ENCODE measurements at places on chromosomes 6 and 20.

DNA sequence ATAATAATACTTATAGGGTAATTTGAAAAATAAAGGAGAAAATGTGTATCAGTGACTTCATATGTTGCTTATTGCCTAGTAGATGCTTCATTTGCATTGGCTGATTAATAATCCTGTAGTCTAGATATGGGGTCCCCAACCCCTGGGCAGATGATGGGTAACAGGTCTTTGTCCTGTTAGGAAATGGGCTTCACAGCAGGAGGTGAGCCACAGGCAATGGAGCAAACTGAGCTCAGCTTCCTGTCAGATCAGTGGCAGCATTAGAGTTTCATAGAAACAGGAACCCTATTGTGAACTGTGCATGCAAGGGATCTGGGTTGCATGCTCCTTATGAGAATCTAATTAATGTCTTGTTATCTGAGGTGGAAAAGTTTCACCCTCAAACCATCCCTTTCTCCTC is 1049.5 kb upstream of the EPHA7 start:
- no peak for DNase-seq

DNA sequence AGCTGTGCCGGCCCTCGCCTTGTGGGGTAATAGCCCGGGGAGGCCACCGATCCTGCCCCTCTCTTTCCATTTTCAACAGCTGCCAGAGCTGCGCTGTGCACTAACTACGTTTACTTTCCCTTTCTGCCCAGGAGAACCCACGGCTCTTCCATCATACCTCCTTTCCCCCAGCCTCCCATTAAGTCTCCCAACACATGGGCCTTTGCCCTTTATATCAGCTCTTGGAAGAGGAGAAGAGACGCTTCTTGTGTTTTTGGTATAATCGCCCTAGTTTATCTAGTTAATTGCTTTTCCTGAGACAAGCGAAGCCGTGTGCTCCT is 637 bp downstream of the UBR2 start:
- DNase-seq: no peak

GRCh38 chr6:73734832-73735453 is 38.9 kb downstream of the CD109 start:
- DNase-seq: no peak

DNA sequence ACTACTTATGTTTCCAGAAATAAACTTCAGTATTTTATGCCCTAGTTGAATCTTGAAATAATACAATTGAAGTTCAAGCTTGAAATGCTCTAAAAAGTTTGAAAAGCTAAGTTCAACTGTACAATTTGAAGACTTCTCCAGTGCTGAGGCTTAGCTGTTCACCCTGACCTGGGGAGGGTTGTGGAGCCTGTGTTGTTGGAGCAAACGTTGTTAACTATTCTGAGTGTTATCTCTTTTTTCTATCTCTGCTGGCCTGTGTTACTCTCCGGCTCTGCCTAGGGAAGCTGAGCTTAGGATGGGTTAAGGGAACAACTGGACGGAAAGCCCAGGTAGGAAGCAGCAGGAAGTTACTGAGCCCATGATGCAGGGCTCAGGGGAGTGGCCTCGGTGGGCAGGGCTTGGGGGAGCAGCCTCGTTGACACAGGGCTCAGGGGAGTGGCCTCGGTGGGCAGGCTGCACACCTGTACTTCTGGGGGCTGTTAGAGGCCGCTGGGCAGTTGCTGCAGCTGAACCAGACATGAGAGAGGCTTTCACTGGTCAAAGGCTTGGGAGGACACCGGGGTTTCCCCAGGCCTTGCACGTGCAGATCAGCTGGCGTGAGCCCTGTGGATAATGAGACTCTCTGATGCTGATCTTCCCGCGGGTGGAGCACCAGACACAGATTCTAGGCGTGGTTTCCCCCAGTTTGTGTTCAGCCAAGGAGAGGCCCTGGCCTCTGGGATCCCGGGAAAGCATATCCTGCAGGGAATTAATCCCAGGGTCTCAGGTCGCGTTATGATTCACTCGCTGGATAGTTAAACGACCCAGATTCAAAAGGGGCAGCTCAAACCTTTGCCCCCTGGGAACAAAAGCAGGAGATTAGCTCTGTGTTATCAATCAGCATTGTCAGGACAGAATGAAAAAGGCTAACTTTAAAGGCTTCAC is 58.9 kb downstream of the ERMARD start:
- peak; percentile 13 for DNase-seq

DNA sequence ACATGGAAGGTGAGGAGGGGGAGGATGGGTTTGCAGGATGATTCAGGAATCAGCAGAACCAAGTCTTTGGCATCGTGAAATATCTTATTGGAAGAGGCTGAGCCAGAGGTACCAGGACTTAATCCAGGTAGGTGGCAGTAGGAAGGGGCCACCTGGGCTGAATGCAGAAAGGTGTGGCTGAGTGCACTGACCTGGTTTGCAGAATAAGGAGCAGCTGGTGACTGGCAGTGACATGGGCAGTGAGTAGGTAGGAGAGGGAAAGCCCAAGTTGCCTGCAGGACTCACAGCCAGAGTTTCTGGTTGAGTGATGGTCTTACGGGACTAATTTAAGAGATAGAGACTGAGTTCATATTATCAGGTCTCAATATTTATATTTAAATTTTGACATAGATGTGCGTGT is 1.1 kb upstream of the PBOV1 start:
- DNase-seq: no peak

GRCh38 chr6:26183581-26184366 is 96.5 kb downstream of the HFE start:
- DNase-seq: no peak

GRCh38 chr6:71621918-71622519 is 264.3 kb upstream of the RIMS1 start:
- peak; percentile 18 for DNase-seq

GRCh38 chr6:139882234-139882633 is 507.8 kb upstream of the CITED2 start:
- no peak for DNase-seq

GRCh38 chr6:43284991-43285781 is 12.9 kb upstream of the SLC22A7 start:
- no peak for DNase-seq

DNA sequence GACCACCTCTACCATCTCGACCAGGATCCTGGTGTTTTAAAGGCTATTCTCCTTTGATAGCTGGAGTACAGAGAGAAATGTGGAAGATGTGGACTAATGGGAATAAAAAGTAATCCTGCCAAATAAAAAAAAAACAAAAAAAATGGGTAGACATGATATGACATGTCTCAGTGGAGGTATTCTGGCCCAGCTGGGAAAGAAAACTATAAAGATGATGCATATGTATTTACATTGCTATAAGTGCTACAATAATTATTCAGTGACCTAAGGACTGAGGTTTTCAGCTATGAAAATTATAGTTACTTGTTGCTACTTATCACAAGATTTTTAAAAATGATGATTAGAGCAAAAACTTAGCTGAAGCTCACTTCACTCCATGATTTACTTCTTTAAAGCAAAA is 101.1 kb downstream of the SIM1 start:
- no peak for DNase-seq

DNA sequence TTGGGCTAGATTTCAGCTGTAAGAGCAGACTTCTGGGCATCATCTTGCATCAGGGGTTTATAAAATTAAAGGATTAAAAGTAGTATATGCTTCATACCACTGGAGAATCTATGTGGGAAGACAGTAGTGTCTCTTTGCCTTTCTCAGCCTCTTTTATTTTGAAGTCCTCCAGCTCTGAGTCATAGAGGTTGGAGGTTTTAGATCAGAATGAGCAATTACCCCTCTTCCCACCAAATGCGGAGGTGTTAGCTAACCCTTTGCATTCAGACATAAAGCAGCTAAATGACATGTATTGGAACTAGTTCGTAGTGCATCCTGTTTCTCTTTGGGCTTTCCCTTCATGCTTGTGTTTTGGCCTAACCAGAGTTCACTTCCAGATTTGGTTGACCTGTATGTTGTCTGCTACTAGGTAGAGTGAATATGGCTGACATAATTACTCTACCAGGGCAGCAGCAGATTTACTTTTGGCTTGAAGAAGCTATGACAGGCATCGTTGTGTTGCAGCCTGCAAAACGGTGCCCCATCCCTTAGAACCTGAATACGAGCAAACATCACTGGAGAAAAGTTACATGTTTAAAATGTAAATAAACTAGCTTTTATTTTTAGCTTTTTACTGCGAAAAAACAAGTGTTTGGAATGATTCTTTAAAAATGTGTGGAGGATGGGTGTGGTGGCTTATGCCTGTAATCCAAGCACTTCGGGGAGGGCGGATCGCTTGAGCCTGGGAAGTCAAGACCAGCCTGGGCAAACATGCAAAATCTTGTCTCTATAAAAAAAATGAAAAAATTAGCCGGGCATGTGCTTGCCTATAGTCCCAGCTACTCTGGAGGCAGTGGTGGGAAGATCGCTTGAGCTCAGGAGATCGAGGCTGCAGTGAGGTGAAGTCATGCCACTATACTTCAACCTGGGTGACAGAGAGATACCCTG is 82.2 kb downstream of the MYO6 start:
- no peak for DNase-seq

- no peak for DNase-seq
Observed at GRCh38 chr20:31819083-31819784, at the start of gene MYLK2. Gene MYLK2, plus strand, starts transcription at chr20:31819356. Its CDS starts 225 bp downstream, at chr20:31819581.

DNA sequence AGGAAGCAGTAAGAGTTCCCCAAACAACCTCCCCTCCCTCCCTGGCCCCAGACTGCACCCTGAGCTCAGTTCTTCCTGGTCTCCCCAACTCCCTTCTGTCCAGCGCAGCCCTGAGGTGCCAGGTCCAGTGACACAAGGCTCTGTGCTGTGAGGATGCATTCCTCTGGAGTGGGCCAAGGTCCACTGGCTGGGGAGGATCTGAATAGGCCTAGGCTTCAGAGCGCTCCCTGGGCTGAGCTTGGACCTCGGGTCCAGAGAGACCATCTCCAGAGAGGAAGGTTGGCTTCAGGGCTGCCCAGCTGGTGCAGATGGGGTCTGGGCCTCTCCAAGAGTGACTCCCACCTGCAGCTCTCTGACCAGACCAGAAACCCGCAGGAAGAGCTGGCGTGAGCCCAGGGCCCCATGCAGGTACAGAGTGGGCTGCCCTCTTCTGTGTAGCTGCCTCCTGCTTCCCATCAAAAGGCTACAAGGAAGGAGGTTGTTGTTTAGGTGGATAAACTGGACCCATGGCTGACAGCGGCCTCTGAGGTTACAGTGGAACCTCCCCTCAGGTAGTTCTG is 52.3 kb upstream of the MLN start:
- no peak for DNase-seq

DNA sequence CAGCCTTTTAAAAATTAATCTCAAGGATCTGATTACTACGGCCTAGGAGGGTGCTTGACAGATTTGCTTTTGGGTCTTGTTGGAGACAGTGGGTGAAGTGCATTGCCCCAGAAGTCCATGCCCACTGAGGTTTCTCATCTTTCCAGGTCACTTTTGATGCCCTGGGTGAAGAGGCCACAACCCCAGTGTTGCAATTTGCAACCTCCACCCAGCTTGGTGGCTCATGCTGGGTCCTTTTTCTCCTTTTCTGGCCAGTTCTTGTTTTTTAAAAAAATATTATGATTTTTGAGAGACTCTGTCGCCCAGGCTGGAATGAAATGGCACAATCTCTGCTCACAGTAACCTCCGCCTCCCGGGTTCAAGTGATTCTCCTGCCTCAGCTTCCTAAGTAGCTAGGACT is 9.4 kb downstream of the STX11 start:
- no peak for DNase-seq

GRCh38 chr20:10795286-10796026 is 121.7 kb upstream of the JAG1 start:
- DNase-seq: no peak

DNA sequence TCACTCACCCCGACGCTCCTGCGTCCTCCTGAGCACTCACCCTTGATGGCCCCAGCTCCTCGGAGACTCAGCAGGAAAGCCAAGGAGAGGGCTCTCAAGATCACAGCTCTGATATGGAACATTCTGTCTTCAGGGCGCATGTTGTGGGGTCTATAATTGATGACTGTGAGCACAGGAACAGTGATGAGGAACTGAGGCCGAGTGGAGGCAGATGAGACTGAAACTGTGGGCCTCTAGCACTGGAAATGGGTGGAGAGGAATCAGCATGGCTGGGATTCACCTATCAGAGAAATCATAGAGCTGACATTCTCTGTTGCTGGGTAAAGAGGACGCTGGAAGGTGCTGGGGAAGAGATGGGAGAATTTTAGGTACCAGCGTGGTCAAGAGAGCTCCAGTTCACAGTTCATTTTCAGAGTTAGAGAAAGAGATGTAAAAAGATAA is at the start of gene HLA-DPA1:
Gene HLA-DPA1 (minus strand): TSS at position 219 of the 441 bp plus-strand sequence.
- DNase-seq: peak; percentile 62

- DNase-seq: no peak
Observed at GRCh38 chr6:163572612-163573011, 158.1 kb downstream of the QKI start.

DNA sequence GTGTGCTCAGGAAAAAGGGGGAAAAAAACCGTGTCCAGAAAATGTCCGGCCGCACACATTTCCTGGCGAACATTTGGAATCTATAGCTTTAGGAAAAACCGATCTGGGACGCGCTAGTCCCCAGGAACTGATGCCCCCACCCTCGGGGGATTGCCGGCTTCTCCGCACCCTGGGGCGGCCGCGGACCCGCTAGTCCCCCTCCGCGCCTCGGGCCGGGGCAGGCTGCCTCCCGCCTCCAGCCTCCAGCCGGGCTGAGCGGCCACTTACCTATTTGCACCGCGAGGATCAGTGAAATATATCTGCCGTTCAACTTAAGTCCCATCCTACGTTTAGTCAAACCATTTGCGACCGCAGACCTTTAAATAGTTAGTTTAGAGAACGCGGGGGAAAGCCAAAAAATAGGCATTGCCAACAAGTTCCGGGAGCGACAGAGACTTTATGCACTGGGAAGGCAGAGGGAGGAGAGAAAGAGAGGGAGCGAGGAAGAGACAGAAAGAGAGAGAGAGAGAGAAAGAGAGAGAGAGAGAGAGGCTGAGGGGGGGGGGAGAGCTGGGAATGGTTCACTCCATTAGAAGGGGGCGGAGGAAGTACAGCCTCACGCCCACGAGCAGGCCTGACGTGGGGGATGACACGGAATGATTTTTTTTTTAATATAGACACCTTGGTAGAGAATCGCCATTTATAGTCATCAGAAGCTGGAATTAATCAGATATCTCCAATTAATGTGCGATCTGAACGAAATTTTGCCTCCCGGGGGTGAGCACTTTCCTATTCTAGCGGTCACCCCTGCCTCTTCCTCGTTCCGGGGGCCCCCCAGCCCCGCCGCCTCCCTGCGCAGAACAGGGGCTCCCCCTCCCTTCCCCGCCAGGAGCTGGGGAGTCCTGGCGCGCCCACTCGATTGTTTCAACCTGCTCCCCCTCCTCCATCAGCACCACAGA is at the start of gene NRN1:
Gene NRN1 (minus strand): TSS at position 498 of the 938 bp plus-strand sequence. CDS start 176 bp downstream, at position 322.
- peak; percentile 43 for DNase-seq

DNA sequence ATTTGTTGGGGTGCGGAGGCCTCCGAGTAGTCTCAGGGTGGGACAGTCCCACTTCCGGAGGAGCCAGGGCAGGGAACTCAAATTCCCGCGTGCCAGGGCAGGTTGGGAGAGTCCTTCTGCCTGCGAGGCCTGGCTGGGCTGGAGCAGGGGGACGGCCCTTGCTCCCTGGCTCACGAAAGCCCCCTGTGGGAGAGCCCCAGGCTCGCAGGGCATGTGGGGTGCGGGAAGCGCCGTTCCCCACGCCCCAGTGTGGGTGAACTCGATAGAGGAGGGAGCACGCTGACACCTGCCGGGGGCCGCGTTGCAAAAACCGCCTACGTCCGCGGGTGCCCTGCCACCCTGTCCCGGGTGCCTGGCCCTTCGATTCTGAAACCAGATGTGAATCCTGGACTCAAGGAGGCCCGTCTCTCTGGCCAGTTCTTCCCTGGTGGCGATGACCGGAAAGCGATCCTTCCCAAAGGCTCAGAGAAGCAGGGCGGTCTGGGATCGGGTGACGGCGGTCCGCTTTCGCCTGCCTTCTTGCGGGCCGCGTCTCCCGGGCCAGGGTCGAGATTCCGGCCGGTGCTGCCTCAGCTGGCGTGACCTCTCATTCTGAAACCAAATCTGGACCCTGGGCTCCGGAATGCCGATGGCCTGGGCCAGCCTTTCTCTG is 1846.5 kb upstream of the DEFB115 start:
- DNase-seq: no peak

All from HEK293T (cell line).